D721Med (cell line): ENCODE measurements at places on chromosomes 16 and 17.

GRCh38 chr17:50234581-50234980 lies 33.1 kb upstream of the COL1A1 start:
- no peak for DNase-seq

- no peak for DNase-seq
These were observed 156.4 kb upstream of the FOXF1 start for GRCh38 chr16:86353948-86354347.

GRCh38 chr17:83109793-83110645 lies 30.6 kb downstream of the METRNL start:
- no peak for DNase-seq

DNA sequence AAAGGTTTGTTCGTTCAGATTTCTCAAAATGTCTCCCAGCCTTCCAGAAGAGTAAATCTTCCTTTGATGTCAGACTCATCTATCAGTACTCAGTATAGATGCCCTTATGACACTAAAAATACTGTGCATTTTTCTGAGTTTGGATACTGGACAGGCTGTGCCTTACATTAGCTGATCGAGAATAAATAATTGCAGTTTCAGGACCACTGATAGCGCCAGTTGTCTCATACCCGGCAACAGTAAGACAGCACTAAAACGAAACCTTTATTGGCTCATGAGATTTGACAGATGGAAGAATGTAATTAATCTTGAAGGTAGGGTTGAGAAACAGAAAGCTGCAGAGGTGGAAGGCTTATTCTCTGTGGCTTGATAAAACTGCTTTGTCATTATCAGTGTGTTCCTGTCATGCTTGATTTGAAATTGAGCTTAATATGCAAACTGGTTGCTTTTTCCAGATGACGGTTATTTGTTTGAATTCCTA lies 1.2 kb downstream of the ATP6V0A1 start:
- no peak for DNase-seq

GRCh38 chr16:50567651-50568050 lies 19.5 kb downstream of the NKD1 start:
- DNase-seq: no peak

DNA sequence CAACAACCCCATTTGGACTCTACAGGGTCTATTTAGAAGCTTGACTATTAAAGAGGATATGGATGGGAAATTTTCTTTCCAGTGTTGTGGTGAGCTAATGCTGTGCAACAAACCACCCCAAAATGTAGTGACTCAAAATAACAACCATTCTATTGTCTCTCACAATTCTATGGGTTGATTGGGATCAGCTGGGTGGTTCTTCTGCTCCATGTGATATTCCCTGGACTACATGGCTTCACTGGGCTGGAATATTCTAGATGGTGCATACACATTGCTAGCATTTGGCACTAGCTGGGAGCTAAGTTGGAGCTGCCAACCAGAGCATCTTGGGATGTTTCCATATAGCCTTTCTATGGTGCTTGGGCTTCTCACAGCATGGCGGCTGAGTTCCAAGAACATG lies 30.2 kb downstream of the SLC6A2 start:
- no peak for DNase-seq

DNA sequence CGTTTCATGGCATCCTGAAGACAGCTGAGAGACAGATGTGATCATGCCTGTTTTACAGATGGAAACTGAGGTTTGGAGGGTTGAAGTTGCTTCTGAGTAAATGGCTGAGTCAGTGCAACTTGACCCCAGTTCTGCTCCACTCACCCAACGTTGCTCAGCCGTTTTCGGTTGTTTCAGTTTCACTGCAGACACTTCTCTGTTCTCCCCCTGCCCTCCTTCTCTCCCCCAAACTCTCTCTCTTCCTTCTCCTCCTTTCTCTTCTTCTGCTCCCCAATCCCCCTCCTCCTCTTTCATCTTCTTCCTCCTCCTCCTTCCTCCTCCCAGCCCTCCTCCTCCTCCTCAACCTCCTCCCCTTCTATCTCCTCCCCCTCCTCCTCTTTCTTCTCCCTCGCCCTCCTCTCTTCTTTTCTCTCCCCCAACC lies 9.4 kb upstream of the CEP20 start:
- no peak for DNase-seq

GRCh38 chr17:76599694-76600460 lies 14.2 kb upstream of the ST6GALNAC2 start:
- DNase-seq: no peak

- DNase-seq: no peak
These were observed 8.5 kb downstream of the MCRIP1 start for GRCh38 chr17:81824595-81824994.

DNA sequence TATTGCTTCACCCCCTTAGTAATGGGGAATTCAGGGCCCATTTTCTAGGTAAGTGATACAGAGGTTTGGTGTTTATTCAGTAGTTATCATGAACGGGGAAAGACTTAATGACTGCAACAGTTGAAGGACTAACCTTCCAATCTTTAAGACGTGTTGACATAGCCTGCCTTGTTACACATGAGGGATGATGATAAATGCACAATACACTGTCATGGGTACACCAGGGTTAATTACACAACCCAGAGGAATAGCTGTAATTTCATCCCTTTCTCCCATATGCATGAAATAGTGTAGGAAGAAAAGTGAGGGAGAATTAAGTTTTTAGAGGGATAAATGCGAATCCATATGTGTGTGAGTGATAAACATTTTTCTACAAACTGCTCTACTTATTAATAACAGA lies 10.7 kb downstream of the MYH4 start:
- DNase-seq: no peak

- DNase-seq: no peak
These were observed 333.2 kb downstream of the SLC39A11 start for GRCh38 chr17:72759301-72759700.

DNA sequence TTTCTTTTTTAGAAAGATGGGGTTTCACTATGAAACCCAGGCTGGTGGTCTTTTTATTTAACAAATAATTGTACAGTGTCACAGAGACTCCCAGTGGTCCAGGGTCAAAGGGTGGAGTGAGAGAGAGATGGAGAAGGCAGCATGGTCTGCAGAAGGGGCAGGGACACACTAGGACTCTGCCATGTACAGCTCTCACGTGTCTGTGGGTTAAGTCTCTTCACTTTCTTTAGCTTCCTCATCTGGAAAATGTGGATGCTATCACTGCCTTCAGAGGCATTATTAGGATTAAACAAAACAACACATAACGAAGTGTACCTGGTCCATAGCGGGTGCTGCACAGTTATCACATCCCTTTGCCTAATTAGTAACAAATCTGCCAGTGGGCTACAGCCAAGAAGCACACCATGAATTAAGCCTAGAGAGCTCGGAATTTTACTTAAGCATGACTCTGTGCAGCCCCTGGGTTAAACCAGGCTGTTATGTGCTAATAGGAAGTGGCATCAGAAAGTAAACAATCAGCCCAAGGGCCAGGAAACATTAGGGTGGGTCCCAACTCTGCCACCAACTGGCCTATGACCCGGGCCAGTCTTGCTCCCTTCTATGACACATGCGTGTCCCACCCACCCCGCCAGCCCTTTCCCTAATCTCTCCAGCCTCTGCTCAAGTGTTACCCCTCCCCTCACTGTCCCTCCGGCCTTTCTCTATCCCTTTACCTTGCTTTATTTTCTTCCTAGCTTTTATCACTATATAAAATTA lies 13.9 kb downstream of the TOP3A start:
- no peak for DNase-seq

DNA sequence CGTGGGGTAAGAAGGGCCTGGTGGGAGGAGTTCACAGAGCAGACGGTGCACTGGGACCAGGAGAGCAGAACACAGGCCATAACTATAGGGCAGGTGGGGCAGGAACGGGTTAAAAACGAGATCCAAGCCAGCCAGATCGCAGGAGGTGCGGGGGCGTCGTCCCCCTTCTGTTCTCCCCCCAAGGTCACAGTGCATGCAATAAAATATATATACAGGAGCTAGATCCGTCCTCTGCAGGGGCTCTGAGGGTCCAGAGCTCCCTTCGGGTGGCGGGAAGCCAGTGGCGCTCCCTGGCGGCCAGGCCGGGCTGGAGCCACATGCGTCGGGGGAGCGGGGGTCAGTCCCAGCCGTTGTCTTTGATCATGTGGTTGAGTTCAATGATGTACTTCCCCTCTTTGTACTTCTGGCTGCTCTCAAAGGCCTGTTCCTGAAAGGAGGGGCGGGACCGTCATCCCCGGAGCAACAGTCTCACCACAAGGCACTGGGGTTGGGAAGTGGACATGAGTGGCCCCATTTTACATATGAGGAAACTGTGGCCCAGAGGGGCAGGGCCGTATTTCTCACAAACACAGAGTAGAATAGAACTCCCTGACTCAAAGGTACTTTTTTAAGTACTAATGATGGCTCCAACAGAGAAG lies 768 bp upstream of the TBX6 start:
- peak; percentile 90 for DNase-seq

- no peak for DNase-seq
These were observed 60.3 kb downstream of the GRIN2A start for GRCh38 chr16:10121897-10122425.

GRCh38 chr17:82325286-82326180 lies 8.0 kb downstream of the SECTM1 start:
- no peak for DNase-seq

DNA sequence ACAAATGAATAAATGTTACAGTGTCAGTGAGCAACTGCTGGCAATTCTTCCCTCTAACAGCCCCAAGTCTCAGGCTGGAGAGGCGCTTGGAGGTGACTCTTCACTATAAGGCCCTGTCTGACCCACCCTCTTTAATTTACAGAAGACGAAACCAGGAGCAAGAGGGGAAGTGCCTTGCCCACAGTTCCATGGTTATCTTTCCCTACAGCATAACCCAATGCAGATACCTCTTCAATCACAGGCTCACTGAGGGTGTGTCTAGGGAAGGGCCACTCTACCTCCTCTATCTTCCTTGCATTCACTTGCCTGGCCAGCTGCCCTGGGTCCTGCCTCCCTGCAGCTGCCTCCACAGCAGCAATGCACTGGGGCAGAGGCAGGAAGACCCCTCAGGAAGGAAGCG lies 9.6 kb upstream of the N4BP1 start:
- no peak for DNase-seq

GRCh38 chr16:85396879-85397871 lies 215.9 kb upstream of the GSE1 start:
- no peak for DNase-seq

DNA sequence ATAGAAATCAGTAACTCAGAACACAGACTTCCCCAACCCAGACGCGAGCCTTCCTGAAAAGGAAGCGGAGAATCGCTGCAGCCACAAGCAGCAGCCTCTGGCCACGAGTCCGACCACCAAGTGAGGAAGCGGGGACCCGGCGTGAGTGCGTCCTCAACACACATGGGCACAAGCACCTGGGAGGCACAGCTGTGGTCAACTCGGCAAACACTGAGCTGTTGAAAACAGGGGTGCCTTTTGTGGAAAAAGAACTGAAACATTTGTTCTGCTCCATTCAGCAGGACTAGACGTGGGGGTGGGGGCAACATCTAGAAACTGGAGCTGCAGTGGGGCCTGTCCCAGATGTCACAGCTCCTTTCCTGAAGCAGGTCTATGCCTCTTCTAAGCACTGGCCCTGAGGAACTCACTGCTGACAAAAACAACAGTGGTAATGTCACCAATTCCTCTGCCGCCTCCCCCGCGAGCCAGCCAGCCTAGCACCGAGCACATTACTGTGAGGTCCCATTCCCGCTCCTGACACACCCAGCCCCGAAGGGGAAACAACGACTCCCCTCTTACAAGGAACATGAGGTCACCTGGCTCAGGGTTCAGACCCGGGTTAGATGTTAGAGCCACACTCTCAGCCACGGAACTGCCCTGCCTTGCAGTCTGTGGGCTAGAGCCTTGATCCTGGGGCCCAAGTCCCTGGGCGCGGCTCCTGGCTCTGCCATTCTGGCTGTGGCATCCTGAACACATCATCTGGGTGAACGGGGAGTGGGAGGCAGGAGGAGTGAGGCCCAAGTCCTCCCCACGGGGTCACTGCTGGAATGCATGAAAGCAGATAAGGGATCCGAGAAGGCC lies 29.0 kb downstream of the KDM8 start:
- no peak for DNase-seq

DNA sequence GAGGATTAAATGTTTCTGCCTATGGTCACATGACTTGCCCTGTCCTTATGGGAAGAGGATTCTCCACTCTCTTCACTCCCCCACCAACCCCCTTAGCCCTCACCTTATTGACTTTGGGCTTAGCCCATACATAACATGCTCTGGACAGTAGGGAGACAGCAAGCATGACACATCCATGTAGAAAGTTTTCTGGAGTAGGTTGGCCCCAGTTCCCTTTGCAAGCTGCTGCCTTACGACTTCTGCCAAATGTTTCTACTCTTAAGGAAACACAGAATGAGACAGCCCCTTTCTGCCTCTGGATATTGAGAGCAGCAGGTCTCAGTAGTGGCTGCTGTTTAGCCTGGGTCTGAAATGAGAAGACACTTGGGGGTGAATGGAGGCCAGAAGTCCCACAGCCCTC lies 282.2 kb downstream of the MAP2K6 start:
- DNase-seq: no peak

DNA sequence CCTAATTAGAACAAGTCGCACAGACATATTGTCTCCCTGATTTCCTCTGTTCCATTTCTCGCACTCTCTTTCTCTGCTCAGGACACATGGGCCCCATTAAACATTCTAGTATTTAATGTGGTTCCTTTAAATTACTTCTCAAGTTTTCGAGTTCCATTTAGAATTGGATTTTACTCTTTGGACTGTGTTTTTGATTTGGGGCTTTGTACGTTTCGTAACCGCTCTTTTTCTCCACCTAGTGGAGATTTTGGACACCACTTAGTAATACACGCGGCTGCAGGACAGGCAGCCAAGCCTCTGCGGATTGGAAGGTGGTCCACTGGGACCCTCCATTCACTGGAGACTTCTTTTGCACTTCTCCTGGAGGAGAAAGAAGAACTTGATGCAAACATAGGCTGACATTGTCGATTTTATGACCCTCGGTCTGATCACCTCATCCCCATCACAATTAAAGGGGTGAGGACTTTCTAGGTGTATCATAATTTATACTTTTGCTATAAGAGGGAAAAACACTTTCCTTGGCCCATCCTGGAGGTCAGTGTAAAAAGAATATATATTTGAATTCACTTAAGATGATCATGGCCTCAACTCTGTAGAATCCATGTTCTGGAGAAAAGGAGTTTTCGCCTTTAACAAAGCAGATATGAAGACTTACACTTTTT lies 85.7 kb downstream of the NOG start:
- no peak for DNase-seq

GRCh38 chr16:85504242-85504641 lies 108.9 kb upstream of the GSE1 start:
- DNase-seq: no peak
